ENCODE measurements at places on chromosomes 1 and 21.
A peak's percentile ranks its signal among the peaks of the same experiment; 100 is the strongest.

DNA sequence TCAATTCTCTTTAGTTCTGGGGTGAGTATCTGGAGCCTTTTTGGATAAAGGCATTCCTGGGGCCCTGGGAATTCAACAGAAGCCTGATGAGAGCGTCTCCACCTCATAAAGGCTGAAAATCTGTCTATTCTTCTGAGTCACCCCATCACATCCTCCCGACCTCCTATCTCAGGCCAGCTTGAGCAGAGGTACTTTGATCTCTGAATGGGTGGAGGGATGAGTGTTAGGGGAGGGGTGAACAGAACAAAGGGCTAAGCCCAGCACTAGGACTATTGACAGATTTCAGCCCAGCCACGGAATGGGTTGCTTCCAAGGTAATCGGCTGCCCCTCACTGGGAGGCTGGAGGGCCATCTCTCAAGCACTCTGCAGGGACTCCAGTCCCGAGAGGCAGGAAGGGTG, 2.5 kb upstream of the MYBPH start:
- DNase-seq, result peak; percentile 95

GRCh38 chr1:165675794-165676193, 22.6 kb downstream of the ALDH9A1 start:
- DNase-seq, result no peak

DNA sequence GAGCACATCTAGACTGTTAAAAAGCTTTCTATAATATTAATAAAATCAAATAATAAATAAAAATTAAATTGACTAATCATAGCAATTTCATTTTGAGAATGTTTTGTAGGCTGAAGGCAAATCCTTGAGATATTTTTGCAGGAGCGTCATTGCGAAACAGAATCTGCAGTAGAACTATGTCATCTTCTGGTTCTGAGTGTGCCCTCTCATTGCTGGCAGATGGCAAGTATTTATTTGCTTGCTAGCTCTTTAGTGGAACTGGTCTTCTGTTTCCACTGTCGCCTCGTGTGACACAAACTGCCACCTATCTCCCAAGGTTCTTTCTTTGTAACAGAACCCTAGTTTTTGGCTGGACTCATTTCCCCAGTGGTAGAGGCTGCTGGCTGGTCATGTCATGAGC, 19.0 kb upstream of the IRF2BP2 start:
- DNase-seq, result no peak

DNA sequence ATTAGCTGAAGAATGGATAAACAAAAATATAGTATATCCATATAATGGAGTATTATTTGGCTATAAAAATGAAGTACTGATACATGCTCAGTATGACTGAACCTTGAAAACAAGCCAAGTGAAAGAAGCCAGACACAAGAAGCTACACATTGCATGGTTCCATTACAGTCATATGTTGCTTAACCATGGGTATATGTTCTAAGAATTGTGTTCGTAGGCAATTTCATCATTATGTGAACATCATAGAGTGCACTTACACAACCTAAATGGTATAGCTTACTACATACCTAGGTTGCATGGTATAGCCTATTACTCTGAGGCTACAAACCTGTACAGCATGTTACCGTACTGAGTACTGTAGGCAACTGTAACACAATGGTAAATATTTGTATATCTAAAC, 28.6 kb upstream of the FCAMR start:
- no peak for DNase-seq

- DNase-seq, result no peak
Observed at GRCh38 chr1:59015708-59016107, 231.9 kb upstream of the JUN start.

DNA sequence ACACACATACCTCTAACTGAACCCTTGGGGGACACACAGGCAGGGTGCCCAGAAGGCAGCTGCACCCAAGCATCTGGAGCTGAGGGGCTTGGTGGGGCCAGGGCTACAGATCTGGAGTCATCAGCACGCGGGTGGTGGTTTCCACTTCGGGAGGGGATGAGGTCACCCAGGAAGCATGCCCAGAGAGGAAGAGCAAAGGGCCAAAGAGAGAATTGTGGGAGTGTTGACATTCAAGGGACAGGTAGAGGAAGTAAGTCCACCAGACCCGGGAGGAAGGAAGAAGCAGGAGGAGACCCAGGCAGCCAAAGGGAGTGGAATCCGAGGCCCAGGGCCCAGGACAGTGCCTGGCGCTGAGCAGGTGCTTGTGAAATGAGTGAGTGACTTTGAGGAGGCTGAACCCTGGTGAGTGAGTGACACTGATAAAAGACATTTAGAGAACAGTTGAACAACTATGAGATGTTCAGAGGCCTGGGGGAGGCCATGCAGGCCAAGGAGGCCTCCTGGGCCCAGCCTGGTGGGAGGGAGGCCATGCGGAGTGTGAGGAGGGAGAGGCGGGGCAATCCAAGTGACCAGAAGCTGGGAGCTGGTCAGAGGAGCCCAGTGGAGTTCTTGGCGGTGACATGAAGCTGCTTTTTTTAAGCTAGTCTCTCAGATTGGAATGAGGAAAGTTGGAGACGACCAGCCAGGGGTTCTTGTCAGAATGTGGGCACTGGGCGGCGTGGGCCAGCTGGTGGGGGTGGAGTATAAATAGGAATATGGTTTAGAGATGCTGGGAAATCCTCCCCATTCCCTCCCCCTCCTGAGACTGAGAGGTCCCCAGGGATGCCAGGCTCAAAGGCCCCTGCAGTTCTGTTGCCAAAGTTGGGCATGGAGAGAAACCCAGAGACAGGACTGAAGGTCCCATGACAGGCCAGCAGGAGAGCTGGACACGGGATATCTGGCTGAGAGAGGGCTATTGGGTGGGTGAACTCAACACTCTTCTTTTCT, 7.9 kb downstream of the CDK18 start:
- no peak for DNase-seq

GRCh38 chr21:45172420-45172819, 98.0 kb downstream of the ADARB1 start:
- DNase-seq, result no peak

DNA sequence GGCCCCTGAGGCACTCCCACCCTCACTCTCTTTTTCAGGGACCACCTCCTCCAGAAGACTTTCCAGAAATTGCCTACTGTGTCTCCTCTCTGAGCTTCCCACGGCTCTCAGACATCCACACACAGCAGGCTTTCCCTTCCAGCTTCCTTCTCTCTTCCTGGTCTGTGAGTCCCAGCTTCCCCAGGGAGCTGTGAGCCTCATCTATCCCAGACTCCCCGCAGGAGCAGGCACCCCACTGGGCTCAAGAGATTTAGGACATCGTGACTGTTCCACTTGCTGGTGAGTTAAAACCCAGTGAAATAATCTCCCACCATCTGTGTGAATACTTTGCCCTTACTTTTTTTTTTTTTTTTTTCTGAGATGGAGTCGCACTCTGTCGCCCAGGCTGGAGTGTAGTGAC, 22.0 kb upstream of the PRELP start:
- no peak for DNase-seq

DNA sequence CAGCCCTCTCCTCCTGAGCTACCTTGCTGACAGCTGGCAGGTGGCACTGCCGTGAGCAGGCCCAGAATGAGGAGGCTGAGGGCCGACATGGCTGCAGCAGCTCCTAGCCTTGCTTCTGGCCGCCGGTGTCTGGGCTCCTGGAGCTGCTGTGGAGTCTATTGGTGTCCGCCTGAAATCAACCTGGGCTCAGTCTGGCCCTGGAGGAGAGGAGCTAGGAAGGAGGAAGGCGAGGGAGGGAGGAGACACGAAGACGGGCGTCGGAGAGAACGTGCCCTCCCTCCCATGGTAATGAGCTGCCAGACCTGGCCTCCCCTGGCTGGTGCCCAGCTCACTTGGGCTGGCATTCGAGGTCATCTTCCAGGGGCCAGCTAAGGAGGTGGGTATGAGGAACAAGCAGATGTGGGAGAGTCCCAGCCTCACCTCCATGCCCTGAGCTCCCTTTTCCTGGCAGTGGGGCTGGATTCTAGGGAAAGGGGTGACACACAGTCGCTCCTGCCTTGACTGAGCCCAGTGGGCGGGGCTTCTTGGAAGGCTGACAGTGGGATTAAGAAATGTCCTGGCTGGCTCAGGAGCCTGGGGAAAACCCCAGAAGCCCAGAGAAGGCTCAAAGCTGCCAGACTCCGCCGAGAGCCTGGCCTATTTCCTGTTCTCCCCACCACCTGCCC, at the start of gene PDZK1IP1:
PDZK1IP1 (minus strand) TSS at position 193 of the 665 bp plus-strand sequence; CDS start at position 89, 104 bp downstream.
- DNase-seq, result no peak

GRCh38 chr1:206479183-206480125, 9.2 kb downstream of the IKBKE start:
- DNase-seq, result peak; percentile 85

DNA sequence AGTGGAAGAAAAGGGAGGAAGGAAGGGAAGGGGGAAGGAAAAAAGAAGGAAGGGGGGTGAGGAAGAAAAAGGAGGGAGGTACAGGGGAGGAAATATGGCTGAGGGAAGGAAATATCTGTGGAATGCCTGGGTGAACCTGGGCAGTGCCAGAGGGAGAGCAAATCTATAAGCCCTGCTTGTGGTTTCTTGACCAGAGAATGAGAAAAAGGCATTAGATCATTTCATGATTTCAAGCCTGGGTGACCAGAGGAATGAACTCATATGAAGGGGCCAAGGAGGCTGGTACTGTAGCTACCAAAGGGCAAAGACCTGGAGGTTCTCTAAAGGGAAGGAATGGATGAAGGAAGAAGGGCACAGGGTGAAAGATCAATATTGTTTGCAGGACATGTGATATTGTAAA, 31.4 kb downstream of the GNG12 start:
- no peak for DNase-seq

DNA sequence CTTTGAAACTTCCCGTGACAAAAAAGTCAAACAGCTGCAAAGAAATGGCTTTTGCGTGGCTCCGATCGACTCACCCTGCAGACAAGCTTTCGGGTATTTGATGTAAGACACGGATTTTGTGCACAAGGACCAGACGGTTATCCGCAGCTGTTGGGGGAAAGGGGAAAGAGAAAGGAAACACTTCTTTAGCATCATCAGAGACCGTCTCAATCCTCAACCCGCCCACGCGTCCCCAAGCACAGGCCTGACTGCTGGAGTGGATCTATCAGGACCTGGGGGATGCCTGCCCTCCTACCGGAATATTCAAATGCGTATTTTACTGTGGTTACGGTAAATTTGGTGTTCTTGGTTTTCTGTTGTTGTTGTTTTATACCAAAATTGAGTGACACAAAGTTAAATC, 11.2 kb downstream of the WRAP73 start:
- DNase-seq, result no peak

GRCh38 chr1:89547563-89548116, 23.0 kb downstream of the LRRC8B start:
- no peak for DNase-seq

GRCh38 chr1:113751516-113751915, 7.8 kb downstream of the PHTF1 start:
- DNase-seq, result no peak

- DNase-seq, result no peak
Observed at GRCh38 chr1:101540161-101540560, 303.3 kb downstream of the S1PR1 start.

- DNase-seq, result no peak
Observed at GRCh38 chr1:172321451-172321850, 99.0 kb upstream of the C1orf105 start.

GRCh38 chr1:190429932-190430331, 47.7 kb downstream of the BRINP3 start:
- DNase-seq, result no peak

DNA sequence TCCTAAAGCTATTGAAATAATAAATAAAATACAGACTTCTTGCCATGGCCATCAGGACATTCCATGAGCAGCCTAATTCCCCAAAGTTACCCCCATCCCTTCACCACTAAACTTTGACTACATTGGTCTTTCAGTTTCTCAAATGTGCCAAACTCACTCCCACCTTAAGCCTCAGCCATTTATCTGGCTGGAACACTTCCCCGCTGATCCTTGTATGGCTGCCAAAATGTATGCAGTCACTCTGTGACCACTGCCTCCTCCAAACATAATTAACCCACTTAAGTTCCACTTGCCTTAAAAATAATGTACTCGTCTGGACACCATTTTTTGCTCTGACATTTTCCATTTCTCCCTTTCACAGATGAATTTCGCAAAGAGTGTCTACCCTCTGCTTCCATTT, 407.4 kb downstream of the NTNG1 start:
- DNase-seq, result no peak

- no peak for DNase-seq
Observed at GRCh38 chr21:19844334-19844733, 1153.9 kb upstream of the NCAM2 start.

DNA sequence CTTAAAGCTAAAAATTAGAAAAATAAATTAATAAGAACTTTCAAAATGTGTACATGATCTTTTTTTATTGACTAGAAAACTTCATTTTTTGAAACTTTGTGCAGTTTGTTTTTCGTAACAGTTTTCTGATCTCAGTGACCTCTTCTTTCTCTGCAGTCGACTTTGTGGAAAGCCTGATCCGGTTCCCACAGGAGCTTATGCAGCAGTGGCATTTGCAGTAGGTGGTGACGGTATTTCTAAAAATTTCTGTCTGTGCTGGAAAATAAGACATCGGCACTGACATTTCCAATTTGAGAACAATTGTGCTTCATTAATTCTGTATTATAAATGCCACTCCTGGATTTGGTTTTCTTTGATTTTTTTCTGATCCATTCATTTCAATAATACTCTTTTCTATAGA, 68.8 kb downstream of the CLDN17 start:
- no peak for DNase-seq

DNA sequence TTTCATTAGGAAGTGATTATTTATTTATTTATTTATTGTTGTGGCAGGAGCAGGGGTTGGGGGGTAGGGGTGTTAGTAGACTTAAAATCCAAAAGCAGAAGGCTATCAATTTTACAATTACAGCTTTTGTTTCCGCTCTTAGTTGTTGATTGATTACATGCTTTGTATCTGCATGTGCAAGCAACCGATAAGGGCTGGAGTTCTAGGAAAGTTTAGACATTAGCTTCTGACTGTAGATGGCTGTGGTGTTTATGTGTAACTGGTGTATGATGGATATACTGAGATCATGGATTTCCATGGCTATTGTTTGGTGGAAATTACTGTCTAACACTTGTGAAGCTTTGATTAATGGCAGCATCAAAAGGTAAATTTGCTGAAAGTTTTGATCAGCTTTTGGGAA, 2.8 kb downstream of the ST6GALNAC5 start:
- DNase-seq, result no peak

- peak; percentile 57 for DNase-seq
Observed at GRCh38 chr1:46333300-46334029, 7.1 kb upstream of the NSUN4 start.

DNA sequence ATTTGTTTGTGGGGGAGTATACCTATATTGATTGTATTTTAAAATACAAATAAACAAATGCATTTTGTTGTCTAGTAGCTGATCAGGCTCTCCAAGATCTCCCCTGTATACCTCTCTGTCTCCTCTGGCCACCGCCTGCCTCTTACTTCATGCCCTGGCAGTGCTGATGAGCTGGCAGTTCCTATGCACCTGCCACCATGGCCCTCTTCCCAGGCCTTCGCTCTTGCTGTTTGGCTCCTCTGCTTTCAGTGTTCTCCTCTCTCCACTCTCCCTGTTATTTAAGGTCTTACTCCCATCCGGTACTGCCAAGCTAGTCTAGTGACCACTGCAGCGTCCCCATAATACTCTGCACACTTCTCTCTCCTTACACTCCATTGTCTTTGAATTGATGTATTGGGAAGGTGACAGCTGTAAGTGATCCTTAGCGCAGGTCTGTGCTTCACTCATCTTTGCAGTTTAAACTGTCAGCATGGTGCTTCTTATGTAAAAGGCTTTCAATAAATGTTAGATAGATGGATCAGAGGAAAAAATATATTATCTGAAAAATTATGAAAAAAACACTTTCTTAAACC, 88.1 kb upstream of the ATP1A1 start:
- DNase-seq, result no peak

Measured in NT2/D1 (cell line).